ENCODE measurements at places on chromosomes 7 and 10.

- no peak for DNase-seq
Measured at GRCh38 chr7:143250822-143251221, 12.4 kb upstream of the GSTK1 start.

DNA sequence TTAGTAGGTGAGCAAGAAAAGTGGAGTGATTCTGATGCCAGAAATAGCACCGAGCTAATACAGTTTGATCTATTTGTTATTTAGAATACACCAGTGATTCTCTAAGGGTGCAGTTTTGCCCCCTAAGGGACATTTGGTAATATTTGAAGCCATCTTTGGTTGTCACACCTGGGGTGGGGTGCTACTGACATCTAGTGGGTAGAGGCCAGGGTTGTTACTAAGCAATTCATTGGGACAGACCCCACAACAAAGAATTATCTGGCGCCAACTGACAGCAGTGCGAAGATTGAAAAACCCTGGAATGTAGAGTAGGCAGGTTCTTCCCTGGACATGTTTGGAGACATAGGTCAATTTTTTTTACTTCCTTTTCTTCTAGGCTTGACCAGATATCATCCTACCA lies 14.6 kb downstream of the PALS2 start:
- DNase-seq = no peak

- DNase-seq = no peak
Measured at GRCh38 chr10:98433881-98434732, 12.6 kb downstream of the HPS1 start.

- no peak for DNase-seq
Measured at GRCh38 chr7:37977243-37977642, 56.8 kb downstream of the EPDR1 start.

DNA sequence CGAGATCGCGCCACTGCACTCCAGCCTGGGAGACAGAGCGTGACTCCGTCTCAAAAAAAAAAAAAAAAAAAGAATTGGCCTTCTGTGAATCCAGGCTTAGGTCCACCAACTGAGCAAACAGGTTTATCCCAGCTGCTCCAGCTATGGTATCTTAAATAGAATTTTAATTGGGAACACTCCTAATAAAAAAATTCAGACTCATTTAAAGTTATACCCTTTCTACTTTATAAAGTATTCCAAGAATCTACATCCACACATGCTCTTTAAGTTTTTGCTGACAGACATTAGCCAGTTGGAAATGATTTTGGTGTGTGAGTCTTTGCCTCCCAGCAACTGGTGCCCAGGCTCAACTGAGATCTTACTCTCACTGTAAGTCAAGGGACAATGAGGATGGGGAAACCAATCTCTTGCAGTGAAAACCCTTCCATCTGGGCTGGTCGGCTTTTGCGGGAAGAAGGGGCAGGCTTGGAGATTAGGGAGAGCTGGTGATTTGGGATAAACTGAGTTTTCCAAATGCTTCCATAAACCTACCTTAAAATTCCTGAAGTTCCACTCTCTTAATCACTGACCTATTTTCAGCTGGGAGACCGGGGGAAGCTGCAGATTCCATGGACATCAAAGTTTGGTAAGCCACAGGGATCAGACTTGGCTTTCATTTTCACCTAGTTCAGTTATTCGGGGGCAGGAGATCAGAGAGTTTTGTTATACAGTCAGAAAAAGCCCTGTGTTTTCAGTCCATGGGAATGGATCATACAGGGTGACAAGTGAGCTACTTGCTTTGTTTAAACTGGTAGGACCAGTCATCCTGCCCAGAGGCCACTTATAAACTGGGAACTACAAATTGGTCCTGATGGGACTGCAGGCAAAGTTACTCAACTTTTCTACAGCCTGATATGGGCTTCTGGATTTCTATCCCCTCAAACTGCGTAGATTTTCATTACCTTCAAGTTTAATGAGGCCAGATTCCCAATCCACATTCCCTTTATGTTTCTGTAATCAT lies 89.3 kb upstream of the ZNF746 start:
- DNase-seq = no peak

DNA sequence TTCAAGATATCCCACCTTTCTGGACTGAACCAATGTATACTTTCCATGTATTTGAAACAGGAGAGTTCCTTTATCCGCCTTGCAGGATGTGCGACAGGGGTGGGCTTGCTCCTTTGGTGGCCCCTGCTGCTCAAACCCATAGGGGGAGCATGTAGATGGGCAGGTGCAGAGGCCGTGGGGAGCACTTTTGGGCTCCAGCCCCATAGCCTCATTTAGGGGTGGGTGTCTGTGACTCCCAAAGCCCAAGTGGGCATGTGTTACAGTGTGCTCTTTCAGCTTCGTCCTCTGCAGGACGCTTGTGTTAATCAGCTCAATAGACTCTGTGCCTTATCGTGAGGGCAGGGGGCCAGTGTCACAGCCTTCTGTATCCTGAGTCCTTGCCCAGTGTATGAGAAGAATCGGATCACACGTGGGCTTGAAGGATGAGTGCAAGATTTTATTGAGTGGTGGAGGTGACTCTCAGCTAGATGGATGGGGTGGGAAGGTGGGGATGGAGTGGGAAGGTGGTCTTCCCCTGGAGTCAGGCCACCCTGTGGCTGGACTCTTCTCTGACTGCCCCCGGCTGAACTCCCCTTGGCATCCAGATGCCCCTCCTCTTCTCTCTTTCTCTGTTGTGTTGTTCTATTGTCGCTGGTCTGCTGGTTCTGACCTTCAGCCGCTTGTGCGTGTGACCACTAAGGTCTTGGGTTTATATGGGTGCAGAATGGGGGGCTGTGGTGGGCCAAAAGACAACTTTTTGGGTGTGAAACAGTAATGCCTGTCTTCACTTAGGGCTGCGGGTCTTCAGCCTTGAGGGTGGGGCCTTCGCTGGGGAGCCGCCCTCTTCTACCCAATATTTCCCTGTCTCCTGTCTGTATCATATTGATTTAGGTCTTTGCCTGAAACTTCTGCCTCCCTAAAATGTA lies 262.2 kb downstream of the GLRX3 start:
- no peak for DNase-seq

GRCh38 chr10:31134311-31134952 lies 102.8 kb upstream of the ZNF438 start:
- no peak for DNase-seq

- no peak for DNase-seq
Measured at GRCh38 chr10:81575036-81575435, 300.0 kb upstream of the NRG3 start.

- no peak for DNase-seq
Measured at GRCh38 chr10:44259090-44259874, 125.6 kb downstream of the CXCL12 start.

- DNase-seq = no peak
Measured at GRCh38 chr10:34480345-34480744, 334.8 kb downstream of the PARD3 start.

DNA sequence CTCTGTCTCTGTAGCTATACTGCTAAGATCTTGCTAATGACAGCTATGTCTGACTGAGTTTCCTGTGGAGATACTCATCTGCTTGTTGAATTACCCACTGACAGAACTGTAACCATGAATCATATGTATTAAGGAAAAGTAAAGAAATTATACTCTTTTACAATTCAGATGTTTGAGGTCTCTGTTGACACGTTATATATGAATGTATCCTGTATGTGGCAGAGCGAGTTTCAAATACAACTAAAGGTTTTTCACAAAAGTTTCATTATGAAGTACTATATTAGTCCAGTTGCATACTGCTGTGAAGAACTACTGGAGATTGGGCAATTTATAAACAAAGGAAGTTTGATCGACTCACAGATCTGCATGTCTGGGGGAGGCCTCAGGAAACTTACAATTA lies 232.5 kb downstream of the CDK14 start:
- no peak for DNase-seq

GRCh38 chr10:11783558-11783865 lies 39.6 kb upstream of the PROSER2 start:
- DNase-seq = no peak

- DNase-seq = no peak
Measured at GRCh38 chr10:30353851-30354250, 4.8 kb upstream of the MTPAP start.

GRCh38 chr7:11970132-11970531 lies 138.1 kb upstream of the THSD7A start:
- no peak for DNase-seq

DNA sequence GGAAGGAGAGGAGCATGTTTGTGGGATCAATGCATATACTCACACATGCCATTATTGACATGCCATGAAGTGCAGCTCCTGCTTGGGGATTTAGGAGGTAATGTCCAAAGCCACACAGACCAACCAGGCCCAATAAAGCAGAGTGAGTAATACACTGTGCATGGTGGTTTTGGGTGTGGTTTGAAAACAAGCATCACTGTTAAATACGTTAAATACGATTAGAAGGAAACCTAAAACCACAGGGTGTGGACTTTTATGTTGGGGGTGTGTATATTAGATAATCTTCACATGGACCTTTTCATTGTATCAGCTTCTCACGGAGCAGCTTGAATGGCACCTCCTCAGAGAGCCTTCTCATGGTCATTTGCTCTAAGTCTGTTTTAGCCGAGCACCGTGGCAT lies 10.4 kb upstream of the EIF3A start:
- no peak for DNase-seq

DNA sequence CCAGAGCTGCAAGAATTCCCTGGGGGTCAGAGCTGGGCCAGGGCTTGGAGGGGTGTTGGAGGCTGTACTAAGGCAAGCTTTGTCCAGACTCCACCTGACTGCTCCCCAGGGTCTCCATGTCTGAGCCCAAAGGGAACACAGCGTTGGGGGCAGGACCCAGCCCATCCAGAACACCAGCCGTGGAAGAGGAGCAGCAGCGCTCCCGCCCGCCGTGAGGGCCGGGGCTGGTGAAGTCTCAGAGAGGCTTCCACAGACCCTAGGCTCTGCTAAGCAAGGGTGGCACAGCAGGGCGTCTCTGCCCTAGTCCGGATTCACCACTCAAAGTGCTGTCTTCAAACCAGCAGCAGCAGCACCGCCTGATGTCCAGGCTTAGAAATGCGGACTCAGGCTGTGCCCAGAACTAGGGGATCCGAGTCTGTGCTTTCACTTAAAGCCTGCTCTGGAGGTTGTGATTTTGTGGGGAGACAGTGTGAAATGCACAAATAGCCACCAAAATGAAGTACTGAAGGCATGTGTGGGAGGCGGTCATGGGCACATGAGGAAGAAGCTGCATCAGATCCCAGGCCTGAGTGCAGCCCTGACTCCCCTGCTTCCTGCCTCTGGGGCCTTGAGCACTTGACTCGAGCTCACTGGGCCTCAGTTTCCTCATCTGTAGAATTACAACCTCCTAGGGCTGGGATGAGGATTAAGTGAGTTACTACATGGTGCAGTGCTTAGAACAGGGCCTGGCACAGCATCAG lies 16.6 kb upstream of the AQP1 start:
- no peak for DNase-seq

Data from NCI-H1436 treated with DMSO at 0.1 percent for 48 hours (cell line).